ENCODE measurements at places on chromosomes 13 and 19.

- no peak for DNase-seq
These were observed 362.5 kb downstream of the ZNF536 start for GRCh38 chr19:30734669-30735068.

GRCh38 chr13:81686877-81687276, 1346.0 kb upstream of the SPRY2 start:
- no peak for DNase-seq

- DNase-seq: no peak
These were observed 41.3 kb downstream of the MYH14 start for GRCh38 chr19:50244695-50245094.

GRCh38 chr19:23281663-23282276, 31.6 kb upstream of the ZNF724 start:
- DNase-seq: no peak

- no peak for DNase-seq
These were observed 340.0 kb upstream of the SLITRK5 start for GRCh38 chr13:87331178-87331577.

DNA sequence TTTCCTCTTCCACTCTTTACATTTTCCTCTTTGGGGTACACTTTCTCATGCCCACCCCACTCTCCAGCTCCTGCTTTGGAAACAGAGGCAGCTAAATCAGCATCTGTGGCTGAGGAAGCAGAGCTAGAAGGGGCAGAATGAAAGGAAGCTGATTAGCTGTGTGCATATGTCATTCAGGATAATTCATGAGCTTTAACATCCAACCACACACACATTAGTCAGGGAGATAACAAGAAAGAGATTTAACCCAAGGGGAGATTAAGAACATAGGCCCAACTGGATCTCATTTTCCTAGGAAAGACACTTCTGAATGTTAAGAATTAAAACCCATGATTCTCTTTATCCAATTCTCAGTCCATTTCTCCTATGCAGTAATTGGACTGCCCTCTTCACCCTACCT, 405.5 kb downstream of the TBC1D4 start:
- no peak for DNase-seq

DNA sequence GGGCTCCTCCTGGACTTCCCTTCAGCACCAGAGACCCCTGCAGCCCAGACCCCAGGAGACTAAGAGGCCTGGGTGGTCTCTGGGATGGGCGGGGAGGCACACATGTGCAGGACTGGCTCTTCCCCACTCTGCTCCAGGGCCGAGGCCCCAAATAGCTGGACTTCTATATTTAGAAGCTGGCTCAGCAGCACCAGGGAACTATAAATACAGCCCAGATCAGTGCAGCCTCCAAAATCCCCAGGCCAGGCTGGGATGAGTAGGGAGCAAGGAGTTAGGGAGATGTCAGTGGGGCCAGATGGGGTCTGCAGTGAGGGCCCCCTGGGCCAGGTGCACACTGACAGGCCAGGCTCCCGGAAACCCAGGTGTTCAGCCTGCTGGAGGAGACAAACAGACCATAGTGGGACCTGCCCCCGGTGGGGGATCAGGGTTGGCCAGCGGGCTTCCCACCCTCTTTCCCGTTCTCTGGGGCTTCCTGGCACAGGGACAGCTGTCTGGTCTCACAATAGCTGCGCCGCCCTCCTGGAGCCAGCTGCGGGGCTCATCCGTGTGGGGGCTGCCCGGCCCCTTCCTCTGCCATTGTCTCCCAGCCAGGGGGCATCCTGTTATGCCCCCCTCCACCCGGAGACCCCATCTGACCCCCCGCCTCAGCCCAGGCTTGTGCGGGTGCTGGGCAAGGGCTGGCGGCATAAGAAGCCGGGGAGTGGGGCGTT, 5.5 kb upstream of the ADGRE5 start:
- DNase-seq: peak; percentile 68

DNA sequence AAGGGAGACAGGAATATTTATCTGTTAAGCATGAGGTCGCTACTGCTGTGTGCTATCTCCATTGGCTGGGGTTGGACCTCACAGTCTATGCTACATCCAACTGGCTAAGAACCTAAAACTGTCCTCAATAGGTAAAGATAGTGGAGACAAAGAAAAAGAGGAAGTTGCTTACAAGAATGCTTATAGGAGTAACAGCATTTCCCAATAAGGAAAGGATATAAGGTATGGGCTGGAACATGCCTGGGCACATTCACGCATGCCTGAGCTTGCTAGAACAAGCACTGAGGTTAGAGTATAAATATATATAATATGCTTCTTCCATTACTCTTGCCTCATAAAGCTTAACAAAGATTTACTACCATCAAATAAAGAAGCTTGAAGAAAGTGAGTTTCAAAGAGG, 47.9 kb upstream of the CEACAM21 start:
- DNase-seq: no peak

Measured in uterus (tissue), 4 donors.